ENCODE measurements at places on chromosomes 2 and 18. TPM values are rescaled to one million over a fixed set of nuclear protein-coding genes. Genes with fewer than 3 reads are reported as not detected.

- DNase-seq, result no peak
These were observed 336.9 kb upstream of the PKDCC start for GRCh38 chr2:41710944-41711343.

DNA sequence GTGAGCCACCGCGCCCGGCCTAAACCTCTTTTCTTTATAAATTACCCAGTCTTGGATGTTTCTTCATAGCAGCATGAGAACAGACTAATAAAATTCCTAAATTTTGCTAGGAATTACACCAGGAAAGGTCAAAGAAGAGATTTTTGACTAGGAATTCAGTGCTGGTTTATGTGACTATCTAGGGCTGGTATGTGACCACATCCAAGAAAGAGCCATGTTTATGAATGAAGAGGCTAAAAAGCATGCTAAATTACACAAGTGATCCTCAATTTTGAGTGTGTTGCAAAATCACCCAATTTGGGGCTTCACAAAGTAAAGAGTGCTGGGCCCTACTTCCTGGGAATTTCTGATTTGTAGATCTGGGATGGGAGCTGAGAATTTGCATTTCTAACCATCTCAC lies 123.6 kb downstream of the CSRNP3 start:
- no peak for DNase-seq

- DNase-seq, result no peak
These were observed 17.7 kb downstream of the MAP2 start for GRCh38 chr2:209441541-209441940.

Gene ACMSD
- total RNA-seq, result not detected
